ENCODE measurements at places on chromosomes 2 and 18.

DNA sequence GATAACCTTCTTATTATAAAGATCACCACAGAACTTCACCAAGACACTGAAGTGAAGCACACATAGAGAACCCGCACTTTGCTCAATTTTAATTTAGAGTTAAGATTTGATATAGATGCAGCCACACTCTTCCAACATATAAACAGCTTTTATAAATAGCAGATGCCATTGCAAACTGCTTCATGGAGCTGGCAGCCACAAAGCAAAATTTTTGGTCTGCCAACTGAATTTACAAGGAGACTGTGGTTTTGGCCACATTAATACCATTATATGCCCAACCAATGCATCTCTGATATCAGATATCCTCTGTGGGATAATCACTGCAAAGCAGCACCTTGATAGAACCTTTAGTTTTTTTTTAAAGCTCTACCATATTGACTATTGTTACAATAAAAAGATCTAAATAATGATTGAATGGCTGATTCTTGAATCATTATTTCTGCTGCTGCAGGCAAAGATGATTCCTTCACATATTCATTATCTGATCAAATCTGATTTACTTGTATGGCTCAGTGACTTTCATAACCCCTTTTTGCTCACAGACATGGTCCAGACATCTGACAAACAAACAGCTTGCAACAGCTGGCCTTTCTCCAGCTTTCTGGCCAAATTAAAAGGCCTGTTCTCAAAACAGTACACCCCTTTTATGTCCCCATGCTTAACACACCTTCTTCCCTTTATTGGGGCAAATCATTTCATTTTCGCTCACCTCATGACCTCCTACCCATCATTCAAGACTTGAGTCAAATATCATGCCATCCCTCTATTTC lies 88.4 kb downstream of the METTL4 start:
- DNase-seq: no peak

- no peak for DNase-seq
Measured at GRCh38 chr2:159484532-159484931, 131.8 kb downstream of the BAZ2B start.

DNA sequence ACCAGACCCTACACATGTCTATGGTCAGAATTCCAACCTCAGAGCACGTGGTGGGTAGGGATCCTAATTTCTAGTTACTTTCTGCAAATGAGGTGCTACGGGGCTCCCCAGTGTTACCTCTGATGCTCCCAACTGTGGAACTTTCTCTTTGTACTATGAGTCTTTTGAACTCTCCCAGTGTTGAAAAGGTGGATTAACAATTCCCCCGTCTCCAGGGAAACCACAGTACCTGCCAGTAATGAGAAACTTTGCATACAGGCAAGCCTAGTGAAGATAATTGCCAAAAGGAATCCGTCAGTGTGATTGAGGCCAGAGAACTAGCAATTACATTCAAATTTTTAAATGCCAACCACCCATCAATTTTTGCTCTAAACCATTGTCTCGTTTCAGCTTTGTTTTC lies 129.0 kb upstream of the FOSL2 start:
- DNase-seq: no peak

GRCh38 chr2:133362061-133362476 lies 206.2 kb downstream of the NCKAP5 start:
- DNase-seq: no peak

- no peak for DNase-seq
Measured at GRCh38 chr18:33673689-33674088, 95.7 kb downstream of the ASXL3 start.

DNA sequence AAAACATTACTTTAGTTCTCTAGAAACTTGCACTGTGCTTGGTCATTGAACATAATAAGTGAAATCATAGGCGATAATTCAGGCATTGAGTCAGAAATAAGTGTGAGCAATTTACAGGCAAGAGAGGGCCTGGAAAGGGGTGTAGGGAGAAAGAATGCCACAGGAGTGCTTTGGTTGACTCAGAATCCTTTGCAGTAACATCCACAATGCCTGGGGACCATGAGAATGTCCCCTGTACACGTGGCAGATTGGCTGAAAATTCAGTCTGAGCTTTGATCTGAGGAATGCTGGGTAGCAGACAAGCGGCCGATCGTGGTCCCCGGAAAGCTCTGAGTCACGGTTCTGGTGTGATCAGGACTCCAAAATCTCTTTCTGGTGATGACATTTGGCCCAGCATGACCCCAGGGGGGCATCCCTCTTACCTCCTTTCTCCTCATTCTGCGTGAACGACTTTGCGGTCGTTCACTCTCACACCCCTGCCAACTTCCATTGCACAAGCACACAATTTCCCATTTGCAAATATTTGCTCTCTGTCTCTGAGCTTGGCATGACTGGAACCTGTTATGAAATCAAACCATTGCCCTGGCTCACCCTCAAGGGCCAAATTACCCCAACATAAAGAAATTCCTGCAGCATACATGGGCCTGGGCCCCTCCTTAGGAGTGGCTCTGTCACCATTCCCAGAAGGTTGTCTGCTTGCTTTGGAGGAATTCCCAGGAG lies 305.0 kb upstream of the EPAS1 start:
- DNase-seq: no peak
